ENCODE measurements at places on chromosomes 6 and 20.
A peak's percentile ranks its signal among the peaks of the same experiment; 100 is the strongest.

DNA sequence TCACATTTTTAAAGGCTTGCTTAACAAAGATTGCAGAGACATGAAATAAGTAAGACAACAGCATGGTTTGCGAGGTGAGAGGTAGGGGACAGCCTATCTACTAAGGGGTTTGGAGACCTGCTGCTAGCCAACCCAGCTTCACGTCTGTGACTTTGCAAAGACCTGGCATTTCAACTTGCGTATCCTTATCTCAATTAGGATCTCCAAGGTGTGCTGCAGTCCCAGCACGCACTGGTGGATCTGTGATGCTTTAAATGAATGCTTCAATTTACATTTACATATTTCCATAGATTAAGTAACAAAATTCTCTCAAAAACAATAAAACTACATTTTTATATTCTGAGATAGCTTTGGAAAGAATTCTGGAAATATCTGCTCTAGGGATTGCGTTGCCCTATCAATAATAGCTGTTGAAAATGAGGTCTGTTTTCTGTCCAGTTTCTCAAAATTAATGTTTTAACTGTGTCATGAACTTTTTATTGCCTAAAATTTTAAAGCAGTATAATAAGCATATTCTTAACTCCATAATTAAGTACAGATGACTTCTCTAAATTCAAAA is 124.4 kb upstream of the EDN1 start:
- no peak for DNase-seq

GRCh38 chr20:37179683-37180524 is 556 bp upstream of the MROH8 start:
- no peak for DNase-seq

DNA sequence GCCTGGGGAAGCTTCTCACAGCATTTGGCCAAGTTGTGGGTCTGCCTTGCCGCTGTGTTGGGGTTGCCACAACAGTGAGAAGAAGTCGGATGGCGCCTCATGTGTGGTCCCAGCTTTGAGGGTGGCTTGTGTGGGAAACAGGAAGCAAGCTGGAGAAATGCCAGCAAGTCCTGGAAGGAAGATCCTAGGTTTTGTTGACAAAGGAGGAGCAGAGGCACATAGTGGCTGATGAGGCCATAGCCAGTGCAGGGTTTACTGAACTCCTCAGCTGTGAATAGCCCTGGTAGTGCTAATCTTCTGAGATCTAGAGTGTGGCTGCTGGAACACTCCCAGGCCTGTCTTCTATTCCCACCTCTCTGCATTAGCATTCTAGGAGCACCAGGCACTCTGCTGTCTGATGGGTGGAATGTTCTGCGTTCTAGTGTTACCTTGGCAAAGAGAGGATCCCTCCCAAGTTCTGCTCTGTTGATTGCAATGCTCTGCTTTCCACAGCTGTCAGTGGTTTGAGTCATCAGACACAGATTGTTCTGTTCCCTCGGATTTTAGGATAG is 25.2 kb downstream of the SNPH start:
- DNase-seq, result no peak

DNA sequence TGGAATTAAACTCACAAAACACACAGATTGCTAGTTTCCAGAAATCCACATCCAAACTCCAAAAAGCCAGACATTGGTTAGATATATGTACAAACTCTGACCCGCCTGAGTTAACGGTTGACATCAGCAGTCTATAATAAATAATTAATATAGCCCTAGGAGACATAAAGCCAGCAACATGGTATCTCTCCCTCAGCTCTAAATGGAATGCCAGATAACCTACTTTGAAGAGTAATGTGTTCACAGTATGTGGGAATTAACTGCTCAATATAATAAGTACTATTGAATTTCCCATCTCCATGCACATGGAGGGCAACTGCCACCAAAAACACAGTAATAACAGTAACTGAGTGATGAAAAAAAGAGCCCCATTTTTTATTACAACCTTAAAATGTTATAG is 383.2 kb downstream of the CD83 start:
- no peak for DNase-seq

GRCh38 chr6:36204068-36204753 is 7.7 kb downstream of the BRPF3 start:
- DNase-seq, result peak; percentile 23

GRCh38 chr6:104640150-104640700 is 219.5 kb downstream of the HACE1 start:
- DNase-seq, result no peak

DNA sequence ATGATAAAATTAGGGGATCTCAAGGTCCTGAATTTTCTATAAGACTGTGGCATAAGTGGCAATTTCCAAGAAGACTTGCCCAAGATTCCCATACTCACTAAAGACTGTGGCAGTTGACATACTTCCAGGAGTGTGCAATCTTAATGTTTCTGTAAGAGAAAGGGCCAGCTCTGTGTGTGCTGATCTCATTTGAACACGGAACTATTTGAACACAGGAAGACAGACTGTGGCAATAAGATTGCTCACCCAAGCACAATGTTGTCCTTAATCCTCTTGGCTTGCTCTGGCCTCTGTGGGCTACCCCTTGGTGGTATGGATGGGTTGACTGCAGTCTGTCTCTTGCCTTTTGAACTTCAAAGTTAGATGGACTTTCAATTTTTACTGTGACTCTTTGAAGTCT is 151.4 kb downstream of the PHF3 start:
- no peak for DNase-seq

DNA sequence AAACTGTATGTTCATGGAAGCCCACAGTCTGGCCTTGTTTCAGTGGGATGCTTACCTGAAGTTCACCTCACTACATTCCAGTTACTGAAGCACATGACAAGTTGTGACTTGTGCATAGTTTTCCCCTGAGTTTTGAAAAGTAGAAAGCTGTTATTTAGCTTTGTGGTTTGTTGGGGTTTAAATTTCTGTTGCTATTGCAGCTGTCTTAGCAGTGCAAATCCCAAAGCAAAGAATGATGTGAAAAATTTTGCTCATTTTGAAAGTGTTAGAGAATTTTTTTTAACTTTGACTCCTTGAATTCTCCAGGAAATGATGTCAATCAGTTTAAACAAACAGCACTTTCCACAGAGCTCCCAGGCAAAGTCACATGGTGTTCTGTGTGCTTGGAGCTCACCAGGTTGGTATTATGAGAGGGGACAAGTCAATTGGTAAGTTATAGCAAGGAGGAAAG is 268.4 kb downstream of the ADGRG6 start:
- DNase-seq, result no peak

GRCh38 chr6:57226221-57226620 is 4.1 kb upstream of the RAB23 start:
- no peak for DNase-seq
